DMS153 (cell line): ENCODE measurements at places on chromosomes 6 and 20.
A peak's percentile ranks its signal among the peaks of the same experiment; 100 is the strongest.

- DNase-seq: no peak
Observed at GRCh38 chr6:130906736-130907381, 79.7 kb downstream of the SMLR1 start.

GRCh38 chr6:142950291-142950690, 5.3 kb upstream of the HIVEP2 start:
- DNase-seq: no peak

DNA sequence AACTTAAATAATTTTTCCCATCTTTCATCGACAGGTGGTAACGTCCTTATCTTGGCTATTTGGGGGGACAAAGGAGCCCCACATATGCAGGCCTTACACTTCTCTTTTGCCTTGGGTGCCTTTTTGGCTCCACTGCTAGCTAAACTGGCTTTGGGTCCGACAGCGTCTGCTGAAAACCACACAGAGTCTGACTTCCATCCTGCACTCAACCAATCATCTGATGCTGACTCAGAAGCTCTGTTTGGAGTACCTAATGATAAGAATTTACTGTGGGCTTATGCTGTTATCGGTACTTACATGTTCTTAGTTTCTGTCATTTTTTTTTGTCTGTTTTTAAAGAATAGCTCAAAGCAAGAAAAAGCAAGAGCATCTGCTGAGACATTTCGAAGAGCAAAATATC, 178.5 kb downstream of the SLC16A10 start:
- no peak for DNase-seq

- DNase-seq: no peak
Observed at GRCh38 chr6:139161817-139162284, 27.0 kb downstream of the HECA start.

DNA sequence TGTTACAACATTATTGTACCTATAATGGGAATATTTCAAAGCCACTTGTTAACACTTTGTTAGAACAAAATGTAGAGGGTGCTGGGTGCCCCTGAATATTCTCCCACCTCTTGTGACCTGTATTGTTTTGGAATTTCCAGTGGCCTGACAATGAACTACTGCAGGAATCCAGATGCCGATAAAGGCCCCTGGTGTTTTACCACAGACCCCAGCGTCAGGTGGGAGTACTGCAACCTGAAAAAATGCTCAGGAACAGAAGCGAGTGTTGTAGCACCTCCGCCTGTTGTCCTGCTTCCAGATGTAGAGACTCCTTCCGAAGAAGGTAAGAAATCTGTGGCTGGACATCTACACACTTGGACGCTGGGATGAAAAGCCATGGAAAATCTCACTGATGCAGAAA, 28.9 kb downstream of the PLG start:
- no peak for DNase-seq

GRCh38 chr6:106512048-106512967, 117.0 kb downstream of the RTN4IP1 start:
- peak; percentile 42 for DNase-seq

GRCh38 chr6:32439602-32440214, at the start of gene HLA-DRA:
TSS of gene HLA-DRA (plus strand) at chr6:32439887. CDS start at chr6:32439951, 64 bp downstream.
- no peak for DNase-seq

DNA sequence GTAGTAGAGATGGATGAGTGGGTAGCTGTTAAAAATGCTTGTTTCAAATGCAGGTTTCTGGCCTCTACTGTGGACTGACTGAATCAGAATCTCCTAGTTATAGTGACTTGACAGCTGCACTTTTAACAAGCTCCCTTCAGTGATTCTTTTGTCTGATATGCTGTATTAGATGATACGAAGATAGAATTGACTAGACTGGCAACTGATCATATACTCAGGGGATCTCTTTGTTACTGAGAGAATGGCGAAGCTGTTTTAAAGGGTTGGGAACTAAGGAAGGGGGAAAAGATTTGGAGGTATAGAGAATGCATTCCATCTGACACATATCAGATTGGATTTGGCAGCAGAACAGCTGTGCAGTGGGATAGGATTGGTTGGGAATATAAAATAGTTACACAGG, 7.0 kb downstream of the ENPP4 start:
- DNase-seq: no peak

DNA sequence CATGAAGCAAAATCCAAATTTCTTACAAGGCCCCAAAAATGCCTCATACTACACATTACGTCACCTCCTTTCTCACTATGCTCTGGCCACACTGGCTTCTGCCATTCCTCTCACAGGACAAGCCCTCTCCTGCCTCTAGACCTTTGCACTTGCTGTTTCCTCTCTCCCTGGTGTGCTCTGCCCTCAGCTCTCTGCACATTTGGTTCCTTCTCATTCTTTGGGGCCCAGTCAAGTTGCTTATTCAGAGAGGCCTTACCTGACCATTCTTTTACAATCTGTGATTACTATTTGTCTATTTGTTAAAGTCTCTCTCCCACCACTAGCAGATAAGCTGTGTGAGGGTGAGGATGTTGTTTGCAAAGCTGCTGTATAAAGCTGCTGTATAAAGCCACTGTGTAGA, 15.4 kb upstream of the GSTA4 start:
- DNase-seq: no peak

DNA sequence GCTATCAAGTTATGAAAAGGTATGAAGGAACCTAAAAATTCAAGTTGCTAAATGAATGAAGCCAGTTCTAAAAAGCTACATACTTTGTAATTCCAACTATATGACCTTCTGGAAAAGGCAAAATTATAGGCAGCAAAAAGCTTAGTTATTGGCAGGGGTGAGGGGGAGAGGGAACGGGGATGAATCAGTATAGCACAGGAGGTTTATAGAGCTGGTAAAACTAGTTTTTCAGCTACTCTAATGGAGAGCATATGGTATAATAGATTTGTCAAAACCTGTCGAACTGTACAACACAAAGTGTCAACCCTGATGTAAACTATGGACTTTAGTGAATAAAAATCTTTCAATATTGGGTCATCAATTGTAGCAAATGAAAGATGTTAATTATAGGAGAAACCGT, 18.7 kb downstream of the MANEA start:
- no peak for DNase-seq

DNA sequence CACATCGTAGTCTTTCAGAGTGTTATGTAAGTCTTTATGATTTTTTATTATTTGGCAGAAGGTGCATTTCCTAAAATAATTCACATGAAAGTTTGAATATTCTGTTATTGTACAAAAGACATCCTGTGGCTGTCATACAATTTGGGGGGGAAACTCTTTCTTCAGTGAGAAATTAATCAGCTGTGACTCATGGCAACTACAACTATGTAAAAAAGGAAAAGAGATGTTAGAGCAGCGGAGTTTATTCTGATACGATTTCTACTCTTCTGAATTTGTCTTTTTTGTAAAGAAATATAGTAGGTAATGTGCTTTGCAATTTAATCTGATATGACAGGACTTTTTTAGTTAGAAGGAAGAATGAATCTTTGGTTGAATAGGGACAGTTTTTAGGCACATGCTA, 14.2 kb downstream of the COL19A1 start:
- no peak for DNase-seq
